ENCODE measurements at places on chromosomes 7 and 10.

- DNase-seq, result no peak
Measured at GRCh38 chr10:1651270-1651966, 85.9 kb downstream of the ADARB2 start.

GRCh38 chr10:79552143-79552542 is 8.1 kb downstream of the SFTPA2 start:
- DNase-seq, result no peak

DNA sequence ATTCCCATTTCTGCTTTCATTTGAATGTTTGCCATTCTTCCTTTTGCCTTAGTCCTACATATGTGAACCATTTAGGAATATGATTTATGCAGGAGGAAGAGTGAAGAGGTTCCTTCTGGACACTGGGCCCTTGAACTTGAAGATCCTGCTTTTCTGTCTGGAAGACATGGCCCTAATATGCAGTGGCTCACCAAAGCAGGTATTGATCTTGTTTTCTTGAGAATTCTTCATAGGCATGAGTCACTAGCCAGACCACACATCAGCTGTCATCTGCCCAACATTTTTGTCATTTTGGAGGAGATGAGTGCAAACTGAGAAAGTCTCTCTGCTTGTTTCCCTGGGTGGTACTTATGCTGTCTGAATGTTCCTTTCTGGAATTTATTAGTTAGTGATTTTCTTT is 382.6 kb downstream of the LRMDA start:
- DNase-seq, result no peak

- DNase-seq, result no peak
Measured at GRCh38 chr10:60669501-60669900, 108.8 kb upstream of the CDK1 start.

DNA sequence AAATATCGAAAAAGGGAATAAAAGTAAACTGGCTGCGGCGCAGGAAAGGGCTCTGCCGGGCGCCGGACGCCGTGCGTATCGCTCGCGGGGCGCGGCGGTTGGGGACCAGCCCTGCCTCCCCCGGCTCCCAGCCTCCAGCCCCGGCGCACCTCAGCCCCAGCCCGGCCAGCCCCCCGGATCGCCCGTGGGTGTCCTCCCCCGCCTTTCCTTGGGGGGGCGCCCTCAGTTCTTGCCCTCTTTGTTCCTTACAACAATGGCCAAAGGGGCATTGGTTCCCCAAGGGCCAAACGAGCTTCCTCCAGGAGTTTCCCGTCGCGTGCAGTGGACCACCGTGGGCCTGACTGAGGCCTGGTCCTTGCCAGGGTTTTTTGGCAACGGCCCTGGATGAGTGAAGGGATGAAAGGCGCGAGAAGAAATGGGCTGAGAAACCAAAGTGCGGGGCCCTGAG is 1.2 kb downstream of the MACROH2A2 start:
- no peak for DNase-seq

DNA sequence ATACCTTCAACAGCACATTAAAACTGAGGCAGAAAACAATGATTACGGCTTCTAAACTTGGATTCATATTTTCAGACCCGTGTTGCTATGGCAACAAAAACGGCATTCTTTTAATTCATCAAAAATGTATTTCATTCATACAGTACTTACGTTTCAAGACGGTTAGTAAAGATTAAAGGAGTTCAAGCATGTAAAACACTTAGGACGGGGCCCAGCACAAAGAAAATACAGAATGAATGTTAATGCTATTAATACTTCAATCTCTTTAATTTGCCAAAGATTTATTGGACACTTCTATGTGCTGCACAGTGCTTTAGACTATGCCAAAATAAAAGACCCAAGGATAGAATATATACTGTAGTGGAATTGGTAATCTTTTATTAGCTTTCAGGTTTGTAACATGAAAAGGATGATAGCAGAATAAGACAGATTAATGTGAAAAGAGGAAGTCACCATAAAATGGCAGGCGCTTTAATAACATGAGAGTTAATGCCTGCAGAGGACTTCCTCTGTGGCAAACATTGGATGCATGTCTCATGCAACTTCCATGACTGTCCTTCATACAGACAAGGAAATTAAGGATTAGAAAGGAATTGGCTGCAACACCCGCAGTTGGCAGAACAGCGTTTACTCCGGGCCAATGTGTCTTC is 201.6 kb upstream of the KLF6 start:
- no peak for DNase-seq

- DNase-seq, result no peak
Measured at GRCh38 chr10:74593470-74593869, 232.9 kb upstream of the KAT6B start.

DNA sequence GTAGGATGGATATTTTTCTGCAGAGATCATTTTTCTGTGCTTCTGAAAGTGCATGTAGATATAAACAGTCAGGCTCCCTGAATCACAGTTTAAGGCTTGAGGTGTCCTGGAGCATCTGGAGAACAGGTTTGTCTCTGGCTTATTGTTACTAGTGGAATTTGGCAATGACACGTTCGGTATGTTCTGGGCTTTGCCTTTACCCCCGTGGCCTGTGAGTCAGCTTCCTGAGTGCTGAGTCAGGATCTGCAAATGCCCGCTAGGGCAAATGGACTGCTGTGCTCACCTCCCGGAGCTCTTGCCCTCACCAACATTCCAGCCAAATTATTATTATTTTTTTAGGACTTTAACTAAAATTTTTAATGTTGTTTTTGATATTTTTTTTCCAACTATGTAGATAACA is 192.5 kb upstream of the PRSS1 start:
- DNase-seq, result no peak

DNA sequence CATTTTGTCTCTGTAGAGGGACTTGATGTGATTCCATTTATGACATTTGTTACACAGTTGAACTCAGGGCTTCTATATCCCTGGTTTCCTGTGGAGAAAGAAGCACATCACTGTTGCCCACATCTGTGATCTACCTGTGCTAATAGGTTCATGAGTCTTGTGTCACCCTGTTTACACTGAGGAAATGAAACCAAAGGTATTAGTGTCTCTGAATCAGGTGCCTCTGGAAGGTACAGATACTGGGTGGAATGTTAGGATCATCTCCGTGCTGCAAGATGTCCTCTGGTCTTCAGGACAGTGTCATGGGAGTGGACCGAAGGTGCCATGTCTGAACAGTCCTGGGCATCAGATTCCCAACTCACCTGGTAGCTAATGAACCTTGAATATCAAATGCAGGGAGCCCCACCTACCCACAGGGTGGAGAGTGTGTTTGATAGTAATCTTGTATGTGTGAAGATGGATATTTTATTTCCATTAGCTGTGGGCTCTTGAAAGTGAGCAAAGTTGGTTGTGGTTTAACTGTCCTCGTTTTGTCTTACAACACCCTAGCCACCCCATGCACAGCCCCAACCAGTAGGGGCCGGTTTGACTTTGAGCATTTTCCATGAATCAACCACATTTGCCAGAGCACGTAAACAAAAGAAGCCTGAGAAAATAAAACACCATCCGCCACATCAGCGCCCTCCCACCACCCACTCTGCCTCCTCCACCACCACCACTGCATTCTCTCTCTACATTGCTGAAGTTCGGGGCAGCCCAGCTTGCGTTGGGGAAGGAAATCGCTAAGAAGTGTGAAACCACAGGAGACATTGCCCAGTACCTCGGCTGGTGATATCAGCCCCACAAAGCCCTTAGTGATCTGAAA is 40.7 kb downstream of the TARP start:
- peak; percentile 33 for DNase-seq

DNA sequence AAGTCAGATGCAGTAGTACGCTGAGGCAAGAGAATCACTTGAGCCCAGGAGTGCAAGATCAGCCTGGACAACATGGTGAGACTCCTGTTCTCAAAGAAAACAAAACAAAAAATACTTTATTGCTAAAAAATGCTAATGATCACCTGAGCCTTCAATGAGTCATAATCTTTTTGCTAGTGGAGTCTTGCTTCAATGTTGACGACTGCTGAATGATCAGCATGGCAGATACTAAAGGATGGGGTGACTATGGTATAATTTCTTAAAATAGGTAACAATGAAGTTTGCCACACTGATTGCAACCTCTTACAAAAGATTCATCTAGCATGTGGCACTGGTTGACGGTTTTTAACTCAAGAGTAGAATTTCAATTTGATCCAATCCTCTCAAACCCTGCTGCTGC is 22.3 kb downstream of the NANOS1 start:
- DNase-seq, result no peak

DNA sequence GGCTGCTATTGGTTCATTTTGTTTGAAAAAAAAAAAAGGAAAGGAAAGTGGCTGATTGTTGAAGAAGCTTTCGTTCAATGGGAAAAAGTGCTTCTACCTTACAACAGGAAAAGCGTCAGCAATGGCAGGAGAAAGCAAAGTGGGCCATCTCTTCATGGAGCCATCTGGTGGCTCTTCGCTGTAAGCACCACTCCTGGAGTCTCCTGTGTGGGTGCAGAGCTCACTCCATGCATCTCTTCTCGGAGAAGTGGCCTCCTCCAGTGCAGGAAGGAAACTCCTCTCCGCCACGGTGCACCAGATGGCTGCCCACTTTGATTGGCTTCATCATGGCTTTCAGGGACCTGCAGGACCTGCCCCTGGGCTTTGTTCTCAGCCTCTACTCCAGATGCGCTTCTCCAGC is 250.9 kb downstream of the PTEN start:
- no peak for DNase-seq

DNA sequence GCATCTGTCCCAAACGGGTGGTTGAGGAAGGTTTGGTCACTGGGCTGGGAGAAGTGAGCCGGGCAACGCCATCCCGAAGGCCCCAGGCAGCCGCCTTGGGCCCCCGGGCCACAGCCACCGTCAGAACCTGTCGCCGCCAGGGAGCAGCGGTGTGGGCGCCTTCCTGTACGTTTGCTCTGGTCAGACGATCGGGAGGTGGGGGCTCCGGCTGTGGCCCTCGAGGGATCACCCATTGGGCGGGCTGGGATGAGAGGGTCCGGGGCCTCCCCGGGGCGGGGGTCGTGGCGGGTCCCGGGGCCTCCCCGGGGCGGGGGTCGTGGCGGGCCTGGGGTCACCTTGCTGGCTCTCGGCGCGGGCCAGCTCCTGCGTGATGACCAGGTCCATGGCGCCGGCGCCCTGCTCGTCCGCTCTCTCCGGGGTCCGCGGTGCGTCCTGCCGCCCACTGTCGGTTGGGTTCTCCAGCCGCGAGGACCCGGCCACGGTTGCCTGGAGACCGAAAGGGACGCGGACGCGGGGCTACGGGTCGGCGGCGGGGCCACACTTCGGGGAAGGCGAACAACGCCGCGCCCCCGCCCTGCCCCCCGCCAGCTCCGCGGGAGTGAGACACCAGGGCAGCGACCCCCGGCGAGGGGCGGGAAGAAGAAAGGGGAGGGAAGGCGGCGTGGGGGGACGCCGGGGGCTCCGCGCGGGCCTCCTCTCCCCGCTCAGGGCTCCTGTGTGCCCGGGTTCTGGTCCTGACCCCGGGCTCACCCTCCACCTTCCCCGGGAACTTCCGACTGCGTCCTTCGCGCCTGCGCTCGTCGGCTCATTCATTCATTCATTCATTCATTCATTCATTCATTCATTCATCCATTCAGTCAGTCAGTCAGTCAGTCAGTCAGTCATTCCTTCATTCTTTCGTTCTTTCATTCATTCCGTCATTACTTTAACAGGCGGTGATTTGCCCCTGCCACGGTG is at the start of gene CFAP46:
CFAP46 (minus strand) TSS at position 470 of the 957 bp plus-strand sequence; CDS start at position 384, 86 bp downstream.
- no peak for DNase-seq

GRCh38 chr10:25245165-25245564 is 70.4 kb downstream of the GPR158 start:
- DNase-seq, result no peak

DNA sequence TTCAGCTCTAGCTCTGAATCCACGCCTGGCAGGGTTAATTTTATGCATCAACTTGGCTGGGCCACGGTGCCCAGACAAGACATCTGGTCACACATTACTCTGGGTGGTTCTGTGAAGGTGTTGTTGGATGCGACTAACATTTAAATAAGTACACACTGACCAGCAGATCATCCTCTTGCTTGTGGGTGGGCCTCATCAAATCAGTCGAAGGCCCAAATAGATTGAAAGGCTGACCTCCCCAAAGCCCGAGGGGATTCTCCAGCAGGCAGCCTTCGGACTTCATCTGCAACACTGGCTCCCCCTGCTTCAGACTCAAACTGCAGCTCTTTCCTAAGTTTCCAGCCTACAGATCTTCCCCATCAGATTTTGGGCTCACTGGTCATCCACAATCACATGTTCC is 53.6 kb downstream of the SFMBT2 start:
- DNase-seq, result no peak

DNA sequence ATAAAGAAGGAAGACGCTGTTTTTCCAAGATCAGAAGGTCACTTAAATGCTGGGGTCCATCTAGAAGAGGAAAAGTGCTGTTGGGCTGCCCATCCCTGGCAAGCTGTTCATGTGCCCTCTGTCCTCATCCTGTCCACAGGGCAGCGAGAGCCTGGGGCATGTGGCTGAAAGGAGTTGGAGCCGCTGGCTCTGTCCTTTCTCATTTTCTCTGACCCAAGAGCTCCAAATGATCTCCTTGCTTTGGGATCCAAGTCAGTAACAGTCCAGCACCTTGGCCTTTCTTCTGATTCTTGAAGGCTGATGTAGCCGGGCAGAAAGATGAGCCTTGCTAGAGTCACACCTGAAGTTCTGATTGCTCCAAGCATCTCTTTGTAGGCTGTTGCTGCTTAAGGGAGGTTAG is 44.4 kb downstream of the SPDYE5 start:
- DNase-seq, result no peak

DNA sequence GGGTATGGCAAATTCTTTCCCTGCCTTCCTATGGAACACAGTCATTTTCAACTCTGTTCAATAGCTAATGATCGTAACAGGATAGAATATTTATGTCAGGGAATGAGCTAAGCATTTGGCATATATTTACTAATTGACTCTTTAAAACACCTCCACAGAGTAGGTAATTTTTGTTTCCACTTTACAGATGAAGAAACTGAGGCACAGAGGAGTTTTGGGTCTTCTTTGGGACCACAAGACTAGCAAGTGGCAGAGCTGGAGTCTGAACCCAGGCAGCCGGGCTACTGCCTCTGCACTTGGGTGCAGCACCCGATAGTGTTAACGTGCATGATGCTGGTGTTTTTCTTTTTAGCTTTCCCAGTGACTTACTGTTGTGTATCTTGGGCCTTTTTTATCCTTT is 384.0 kb downstream of the SFMBT2 start:
- DNase-seq, result no peak

- no peak for DNase-seq
Measured at GRCh38 chr7:38699471-38699870, 68.3 kb upstream of the AMPH start.

GRCh38 chr10:48447356-48448215 is 141.1 kb downstream of the MAPK8 start:
- DNase-seq, result no peak

DNA sequence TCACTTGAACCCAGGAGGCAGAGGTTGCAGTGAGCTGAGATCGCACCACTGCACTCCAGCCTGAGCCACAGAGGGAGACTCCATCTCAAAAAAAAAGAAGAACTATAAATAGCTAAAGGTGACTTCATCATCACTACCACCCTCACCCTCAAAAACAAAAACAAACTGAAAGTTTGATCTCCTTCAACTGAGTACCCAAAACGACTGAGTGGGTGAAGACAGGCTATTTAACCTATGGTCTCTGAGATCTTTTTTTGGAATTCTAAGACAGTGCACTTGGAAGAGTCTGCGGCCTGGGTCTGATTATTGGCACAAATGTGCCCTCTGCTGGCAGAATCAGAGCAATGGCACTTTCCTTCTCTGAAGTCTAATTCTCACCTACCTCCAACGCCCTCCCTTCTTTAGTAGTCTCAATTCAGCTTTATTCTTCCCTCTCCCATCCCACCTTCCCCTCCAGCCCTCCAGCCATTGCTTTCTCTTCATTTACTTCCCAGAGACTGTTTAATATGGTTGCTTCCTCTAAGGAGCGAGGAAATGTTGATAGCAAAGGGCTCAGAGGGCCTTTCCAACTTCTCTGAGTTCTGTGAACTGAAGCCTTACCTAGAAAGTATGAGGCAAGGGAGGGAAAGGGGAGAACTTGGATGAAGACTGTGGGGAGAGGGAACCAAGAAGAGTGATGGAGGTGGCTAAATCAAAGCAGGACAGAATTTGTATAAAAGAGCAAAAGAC is 2.9 kb upstream of the MYOZ1 start:
- no peak for DNase-seq

Data from stimulated activated CD4-positive, alpha-beta T cell treated with anti-CD3 and anti-CD28 coated beads, Interleukin-1b, Interleukin-23, amount 100 ng/mL, for 24 hours (primary cell).